RWPE1 (cell line): ENCODE measurements at places on chromosomes 13 and 19.

DNA sequence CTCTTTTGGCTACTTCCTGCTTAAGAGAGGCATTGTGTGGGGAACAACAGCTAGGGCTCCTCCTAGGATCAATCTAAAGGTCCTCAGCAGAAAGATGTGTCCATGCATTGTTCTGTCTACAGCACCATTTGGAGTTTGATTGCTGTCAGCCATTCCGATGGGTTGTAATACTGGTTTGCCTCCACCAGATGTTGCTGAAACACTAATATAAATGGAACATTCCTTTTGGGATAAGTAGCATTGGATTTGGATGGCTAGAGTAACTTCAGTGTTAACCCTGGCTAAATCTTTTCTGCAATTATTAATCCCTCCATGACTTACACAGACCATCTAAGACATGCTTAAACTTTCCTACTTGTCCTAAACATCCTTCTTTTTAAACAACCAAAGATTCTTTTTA is 104.2 kb downstream of the TDRD3 start:
- DNase-seq = no peak

DNA sequence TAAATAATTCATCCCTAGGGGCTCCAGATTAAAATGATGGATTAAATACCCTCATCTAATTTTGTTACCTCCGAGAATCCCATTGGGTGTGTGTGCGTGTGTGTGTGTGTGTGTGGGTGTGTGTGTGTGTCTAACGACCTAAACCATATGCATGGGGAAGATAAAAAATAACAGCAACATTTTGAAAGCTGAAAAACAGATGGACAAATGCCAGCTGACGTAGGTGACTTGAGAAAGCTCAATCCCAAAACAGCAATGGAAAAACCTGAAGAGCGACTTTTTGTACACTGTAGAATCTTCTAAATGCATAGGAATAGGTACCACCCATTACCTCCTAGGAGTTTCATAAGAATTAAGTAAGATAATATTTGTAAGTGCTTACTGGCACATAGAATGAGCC is 8.7 kb upstream of the RPL21 start:
- no peak for DNase-seq

DNA sequence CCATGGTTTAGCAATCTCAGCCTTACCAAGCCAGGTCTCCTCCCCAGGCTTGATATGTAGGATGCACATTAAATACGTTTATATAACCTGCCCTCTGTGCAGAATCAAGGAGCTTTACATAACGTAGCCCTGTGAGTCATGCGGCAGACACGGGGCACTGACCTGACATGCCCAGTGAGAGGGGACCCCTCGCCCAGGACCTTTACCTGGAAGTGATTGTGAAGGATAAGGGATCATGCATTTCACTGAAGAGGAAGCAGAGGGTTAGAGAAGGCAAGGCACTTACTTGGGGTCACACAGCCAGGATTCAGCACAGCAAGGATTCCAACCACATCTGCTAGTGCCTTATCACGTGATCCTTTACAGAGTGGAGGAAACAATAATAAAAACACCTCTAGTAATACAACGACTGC is 18.9 kb upstream of the FOSB start:
- DNase-seq = peak; percentile 78

DNA sequence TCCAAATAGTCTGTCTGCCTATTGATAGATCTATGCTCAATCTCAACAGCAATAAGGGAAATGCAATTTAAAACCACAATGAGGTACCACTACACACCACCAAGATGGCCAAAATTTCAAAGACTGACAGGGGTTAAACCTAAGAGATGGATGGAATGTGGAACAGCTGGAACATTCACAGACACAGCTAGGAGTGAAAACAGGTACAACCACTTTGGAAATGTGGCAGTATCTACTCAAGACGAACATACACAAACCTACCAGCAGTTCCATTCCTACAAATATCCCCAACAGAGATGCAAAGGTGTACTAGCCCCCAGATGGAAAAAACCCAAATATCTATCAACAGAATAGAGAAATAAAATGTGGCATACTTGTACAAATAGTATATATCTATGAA is 86.4 kb downstream of the TSC22D1 start:
- no peak for DNase-seq

DNA sequence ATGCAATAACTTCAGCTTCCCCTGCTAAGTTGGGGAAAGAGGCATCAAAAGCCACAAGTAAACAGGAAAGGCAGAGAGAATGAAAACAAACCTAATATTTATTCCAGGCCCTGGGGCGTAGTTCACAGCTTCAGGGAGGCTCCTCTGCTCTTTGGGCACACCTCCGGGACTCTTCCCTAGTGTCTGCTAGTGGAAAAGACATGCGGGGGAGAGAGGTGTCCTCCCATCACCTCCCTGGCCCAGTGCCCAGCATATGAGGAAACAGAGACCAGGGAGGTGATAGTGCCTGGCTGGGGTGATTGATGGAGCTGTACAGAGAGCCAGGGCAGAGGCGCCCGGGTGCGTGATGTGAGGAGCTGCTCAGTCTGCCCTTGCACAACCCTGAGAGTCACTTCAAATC is 71.0 kb downstream of the RASL11A start:
- no peak for DNase-seq

- DNase-seq = no peak
Measured at GRCh38 chr19:22882797-22883196, 50.7 kb downstream of the ZNF723 start.

DNA sequence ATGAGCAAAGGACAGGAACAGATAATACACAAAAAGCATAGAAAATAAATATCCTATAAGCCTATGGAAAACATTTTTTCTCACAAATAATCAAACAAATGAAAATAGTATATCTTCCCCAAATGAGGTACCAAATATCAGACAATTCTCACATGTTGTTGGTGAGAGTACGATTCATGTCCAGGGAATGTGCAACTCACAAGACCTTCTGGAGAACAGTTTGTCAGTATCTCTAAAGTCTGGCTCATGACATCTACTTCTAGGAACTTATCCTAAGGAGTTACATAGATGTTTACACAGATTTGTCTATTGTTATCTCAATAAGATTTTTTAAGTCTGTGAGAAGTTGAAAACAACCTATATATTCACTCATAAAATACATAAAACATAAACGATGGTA is 80.3 kb upstream of the ARHGEF7 start:
- no peak for DNase-seq

DNA sequence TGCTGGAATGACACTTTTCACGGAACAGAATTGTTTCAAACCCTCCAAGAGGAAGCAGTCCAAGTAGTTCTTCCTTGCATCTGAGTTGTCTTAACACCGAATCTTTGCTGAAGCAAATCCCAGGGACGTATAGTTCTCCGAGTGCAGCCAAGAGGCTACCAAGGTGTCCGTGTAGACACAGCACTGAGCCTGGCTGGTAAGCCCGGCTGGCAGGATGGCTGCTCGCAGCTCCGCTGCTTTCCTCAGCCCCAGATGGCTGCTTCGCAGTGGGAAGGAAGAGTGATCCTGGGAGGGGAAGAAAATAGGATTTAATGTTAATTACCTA is 105.0 kb downstream of the SLC7A1 start:
- DNase-seq = no peak

- DNase-seq = no peak
Measured at GRCh38 chr13:26605845-26606244, 48.4 kb downstream of the WASF3 start.
